ENCODE measurements at places on chromosomes 5 and 9.

- no peak for DNase-seq
Observed at GRCh38 chr5:96901384-96901783, 25.1 kb downstream of the ERAP2 start.

DNA sequence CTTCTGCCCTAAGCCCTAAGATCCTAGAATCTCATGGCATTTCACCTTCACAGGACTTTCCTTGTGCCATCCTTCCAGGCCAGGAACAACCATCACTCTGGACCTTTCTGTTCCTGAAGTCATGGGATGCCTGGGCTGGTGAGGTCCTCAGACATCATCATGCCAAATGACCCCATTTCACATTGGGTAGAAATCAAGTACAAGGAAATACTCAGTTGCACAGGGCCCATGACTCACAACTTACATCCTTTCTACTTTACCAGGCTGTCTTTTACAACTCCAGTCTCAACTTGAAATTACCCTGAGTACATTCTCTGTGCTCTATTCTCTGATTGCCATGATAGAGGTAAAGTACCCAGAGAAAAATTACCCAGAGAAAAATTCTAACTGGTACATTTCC, 167.1 kb downstream of the PIK3R1 start:
- no peak for DNase-seq

DNA sequence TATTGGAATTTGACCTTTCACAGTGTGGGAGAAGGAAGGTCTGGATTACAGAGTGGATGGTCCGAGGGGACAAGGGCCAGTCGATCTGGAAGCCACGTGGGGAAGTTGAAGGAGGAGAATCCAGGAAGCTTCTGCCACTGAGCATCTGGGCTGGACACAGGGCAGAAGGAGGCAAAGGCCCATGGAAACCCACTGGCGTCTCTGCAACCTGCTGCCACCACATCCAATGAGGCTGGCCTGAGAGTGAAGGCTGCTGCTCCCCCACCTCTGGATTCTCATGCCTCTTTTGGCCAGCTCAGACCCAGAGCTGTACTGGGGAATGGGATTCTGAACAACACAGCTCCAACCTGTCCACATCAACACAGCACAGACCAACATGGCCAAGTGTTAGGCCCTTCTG, 48.9 kb upstream of the BOD1 start:
- no peak for DNase-seq

GRCh38 chr5:91794455-91794854, 411.3 kb upstream of the ARRDC3 start:
- DNase-seq, result no peak

DNA sequence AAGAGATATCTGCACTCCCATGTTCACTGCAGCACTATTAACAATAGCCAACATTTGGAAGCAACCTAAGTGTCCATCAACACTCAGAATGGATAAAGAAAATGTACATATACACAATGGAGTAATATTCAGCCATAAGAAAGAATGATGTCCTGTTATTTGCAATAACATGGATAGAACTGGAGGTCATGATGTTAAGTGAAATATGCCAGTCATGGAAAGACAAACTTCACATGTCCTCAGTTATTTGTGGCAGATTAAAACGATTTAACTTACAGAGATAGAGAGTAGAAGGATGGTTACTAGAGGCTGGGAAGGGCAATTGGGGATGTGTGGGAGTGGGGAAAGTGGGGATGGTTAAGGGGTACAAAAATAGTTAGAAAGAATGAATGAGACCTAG, 110.3 kb upstream of the PCSK5 start:
- no peak for DNase-seq

GRCh38 chr5:148471379-148471778, 87.6 kb downstream of the FBXO38 start:
- DNase-seq, result no peak
